NCI-H2081 treated with DMSO at 0.1 percent for 48 hours (cell line): ENCODE measurements at places on chromosomes 11 and 22.

DNA sequence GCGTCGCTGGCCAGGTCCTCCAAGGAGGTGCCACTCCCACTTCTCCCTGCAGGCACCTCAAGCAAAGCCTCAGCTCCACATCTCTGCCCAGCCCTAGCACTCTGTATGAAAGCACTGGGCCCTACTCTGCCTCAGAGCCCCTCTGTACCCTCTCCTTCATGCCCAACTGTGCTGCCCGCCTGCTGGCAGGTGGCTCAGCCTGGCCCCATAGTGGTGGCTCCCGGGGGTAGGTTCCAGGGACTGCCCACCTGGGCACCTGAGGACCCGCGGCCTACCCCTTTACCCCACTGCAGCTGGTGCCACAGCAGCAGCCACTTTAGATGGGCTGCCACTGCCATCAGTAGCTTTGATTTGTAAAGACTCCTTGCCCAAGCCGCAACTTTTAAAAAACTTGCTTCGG lies 1672.8 kb downstream of the LRRC4C start:
- no peak for DNase-seq

DNA sequence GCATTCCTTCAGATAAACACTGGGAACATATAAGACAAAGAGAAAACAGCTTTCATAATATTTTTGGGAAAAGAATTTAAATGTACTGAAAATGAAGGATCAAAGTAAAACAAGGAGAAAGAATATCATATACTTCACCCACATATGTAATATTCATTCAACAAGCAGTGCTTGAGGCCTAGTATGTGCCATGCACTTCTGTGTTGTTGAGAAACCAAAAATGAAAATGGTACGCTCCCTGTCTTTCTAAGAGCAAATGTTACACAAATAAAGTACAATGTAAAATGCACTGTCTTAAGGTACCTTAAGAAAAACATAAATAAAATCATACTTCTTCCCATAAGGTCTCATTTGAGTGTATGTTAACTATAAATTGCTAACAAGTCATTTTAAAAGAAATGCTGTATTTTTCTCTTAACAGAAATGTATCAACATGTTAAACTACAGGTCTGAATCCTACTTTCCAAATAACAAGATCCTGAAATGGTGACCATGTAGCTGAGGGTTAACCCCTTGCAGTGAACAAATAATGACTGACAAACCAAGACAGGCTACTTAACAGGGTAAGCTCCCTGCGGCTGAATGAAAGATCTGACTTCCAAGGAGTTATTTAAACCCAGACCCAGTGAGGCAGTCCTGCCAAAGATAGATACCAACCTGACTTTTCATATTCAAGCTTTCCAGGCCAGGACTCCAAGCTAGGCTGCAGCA lies 377.6 kb downstream of the DCDC1 start:
- no peak for DNase-seq

DNA sequence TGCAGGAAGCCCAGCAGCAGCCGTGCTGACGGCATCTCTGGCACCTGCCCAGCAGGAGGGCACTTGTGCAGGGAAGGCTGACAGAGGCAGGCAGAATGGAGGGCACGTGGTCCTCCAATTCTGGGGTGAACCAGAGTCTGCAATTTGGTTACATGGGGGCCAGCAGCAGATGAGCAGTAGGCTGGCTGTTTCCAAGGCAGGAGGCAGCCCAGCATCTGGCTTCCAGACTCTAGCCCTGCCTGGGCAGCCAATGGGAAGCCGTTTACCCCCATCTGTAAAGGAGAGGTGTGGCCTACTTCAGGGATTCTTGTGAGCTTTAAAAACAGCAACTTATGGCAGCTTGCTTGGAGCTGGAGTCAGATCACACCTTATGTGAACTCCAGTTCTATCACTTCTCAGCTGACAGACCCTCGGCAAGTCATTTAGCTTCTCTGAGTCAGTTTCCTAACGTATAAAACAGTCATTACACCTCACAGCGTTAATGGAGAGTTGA lies 27.9 kb upstream of the RASL10A start:
- DNase-seq: no peak

- no peak for DNase-seq
These were observed 7.5 kb upstream of the SYT8 start for GRCh38 chr11:1827095-1827813.

GRCh38 chr11:96905143-96905542 lies 515.3 kb downstream of the JRKL start:
- no peak for DNase-seq

DNA sequence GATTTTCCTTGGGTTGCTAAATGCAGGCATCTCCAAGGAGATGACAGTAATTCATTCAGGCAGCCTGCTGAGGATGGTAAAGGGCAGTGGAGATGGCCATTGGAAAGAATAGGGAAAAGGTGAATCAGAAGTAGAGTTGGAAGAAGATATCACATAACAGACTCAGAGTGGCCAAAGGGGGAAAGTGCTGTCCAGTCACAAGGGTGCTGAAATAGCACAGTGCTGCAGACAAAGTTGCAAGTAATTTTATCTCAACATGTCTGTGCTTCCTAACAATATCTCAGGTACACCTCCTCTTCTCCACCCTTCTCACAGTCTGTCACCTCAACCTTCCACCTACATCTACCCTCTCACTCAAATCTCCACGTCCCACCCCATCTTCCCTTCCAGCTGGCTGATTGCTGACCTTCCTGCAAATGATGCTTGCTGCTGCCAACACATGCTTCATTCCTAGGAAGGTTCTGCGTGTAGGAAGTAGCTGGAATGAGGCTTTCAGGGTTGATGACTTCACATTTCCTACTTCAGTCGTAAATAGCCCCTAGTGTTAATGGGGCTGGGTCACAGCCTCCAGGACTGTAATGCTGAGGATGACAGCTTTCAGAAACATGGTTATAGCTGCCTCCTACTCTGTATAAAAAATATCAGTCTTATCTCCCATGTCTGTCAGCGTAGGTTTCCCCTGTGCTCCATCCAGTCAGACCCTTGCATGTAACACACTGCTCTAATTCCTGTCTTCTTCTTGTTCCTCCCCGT lies 123.9 kb downstream of the CTNND1 start:
- DNase-seq: no peak

GRCh38 chr11:36492724-36493304 lies 17.3 kb downstream of the TRAF6 start:
- DNase-seq: no peak

- DNase-seq: no peak
These were observed 130.6 kb downstream of the RRAS2 start for GRCh38 chr11:14228356-14228755.

GRCh38 chr22:37484480-37485394 lies 1.4 kb downstream of the MFNG start:
- no peak for DNase-seq
